ENCODE measurements at places on chromosomes 3 and 15.

DNA sequence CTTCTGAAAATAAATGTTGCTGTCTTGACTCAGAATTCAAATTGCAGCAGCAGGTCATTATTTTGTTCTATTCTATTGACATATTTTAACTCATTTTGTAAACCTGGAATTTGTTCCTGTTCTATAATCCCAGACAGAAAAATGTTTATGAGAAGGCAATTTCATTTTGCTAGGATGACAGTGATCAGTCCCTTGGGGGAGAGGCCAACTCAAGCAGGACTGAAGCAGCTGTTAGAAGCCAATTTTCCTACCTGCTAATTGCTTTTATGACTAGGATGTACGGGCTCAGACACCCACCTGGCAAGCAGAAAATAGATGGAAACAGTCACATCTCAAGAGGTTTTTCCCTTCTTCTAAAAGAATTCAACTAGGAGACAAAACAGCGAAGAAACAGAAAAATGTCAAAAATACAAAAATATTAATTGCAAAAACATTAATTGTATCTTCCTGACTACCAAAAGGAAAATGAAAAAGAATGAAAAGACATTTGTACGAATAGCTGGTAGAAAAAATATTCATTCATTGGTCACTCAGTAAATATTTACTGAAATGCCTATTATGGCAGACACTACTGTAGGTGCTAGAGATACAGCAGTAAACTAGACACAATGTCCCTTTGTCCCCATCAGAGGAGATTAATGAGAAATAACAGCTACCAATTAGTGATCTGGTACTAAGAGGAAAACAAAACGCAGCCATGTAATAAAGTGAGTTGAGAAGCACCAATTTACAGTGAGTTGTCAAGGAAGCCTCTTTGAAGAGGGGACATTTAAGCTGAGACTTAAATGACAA is 73.5 kb downstream of the PEAK1 start:
- no peak for DNase-seq

- no peak for DNase-seq
Observed at GRCh38 chr3:65126527-65127410, 439.0 kb upstream of the ADAMTS9 start.

DNA sequence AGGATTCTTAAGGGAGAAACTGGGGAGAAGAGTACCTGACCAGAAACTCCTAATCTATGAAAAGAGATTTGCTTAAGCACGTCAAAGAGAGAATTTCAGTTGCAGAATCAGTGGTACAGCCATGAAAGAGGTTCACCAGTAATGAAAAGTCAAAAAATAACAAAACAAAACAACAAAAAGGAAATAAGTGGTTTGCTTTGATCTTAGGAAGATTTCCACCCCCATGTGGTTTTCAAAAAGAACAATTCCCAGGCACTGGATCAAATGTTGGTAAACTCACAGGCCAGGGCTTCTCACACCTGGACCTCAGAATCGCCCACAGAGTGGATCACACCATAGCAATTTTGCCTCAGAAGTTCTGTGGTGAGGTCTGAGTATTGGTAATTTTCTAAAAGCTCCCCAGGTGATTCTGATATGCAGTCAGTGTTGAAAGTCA is 67.5 kb downstream of the TMEM39A start:
- no peak for DNase-seq

GRCh38 chr15:60469893-60470641 is 8.9 kb downstream of the ICE2 start:
- no peak for DNase-seq

DNA sequence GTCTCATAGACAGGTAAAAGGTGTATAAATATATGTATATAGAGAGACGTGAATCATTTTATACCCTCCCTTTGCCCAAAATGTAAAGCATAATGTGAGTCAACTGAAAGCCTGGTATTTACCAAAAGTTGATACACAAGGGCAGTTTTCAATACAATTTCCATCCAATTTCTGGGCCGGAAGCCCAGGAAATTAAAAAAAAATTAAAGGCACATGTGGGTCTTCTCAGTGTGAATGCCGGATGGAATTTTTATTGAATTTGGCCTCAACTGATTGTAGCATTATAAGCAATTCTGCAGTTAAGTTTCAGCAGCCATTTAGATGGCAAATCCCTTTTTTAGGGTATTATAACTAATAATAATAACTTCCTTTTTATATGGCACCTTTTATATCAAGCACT is 3.3 kb upstream of the CNTN3 start:
- no peak for DNase-seq

DNA sequence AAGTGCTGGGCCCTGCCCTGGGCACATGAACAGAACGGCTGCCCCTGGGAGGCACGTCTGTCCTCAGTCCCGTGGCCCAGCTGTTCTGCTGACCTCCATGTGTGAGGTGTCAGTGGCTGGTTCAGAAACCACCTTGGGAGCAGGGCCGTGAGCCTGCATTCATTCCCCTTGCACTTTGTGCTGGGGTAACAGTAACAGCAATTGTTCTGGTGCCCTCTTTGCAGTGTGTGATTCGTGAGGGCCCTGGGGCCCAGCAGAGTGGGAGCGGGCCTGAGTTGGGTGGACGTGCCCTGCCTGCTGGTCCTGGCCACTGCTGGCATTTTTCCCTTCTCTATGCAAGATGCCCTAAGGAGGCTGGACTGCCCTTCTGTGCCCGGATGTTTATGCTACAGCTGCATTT is 50.4 kb upstream of the MYZAP start:
- no peak for DNase-seq

DNA sequence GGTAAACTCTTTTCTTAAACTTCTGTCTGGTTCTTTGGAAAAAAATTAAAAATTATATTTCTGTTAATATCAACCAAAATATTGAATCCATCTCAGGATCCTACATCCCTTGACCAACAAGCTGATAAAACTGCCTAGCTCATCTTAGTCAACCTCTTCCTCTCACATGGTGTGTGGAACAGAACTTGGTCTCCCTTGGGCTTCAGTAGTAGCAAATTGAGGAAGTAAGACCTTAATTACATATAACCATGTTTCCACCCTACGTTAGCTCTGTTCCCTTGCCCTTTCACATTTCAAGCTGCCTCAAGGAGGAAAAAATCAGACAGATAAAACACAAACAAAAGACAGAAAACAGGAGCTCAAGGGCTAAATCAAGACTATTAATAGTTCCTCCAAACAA is 116.4 kb downstream of the GREM1 start:
- no peak for DNase-seq

- DNase-seq, result no peak
Observed at GRCh38 chr15:90214553-90215196, 13.5 kb downstream of the SEMA4B start.

GRCh38 chr3:186821429-186822387 is 15.4 kb upstream of the RFC4 start:
- DNase-seq, result no peak

DNA sequence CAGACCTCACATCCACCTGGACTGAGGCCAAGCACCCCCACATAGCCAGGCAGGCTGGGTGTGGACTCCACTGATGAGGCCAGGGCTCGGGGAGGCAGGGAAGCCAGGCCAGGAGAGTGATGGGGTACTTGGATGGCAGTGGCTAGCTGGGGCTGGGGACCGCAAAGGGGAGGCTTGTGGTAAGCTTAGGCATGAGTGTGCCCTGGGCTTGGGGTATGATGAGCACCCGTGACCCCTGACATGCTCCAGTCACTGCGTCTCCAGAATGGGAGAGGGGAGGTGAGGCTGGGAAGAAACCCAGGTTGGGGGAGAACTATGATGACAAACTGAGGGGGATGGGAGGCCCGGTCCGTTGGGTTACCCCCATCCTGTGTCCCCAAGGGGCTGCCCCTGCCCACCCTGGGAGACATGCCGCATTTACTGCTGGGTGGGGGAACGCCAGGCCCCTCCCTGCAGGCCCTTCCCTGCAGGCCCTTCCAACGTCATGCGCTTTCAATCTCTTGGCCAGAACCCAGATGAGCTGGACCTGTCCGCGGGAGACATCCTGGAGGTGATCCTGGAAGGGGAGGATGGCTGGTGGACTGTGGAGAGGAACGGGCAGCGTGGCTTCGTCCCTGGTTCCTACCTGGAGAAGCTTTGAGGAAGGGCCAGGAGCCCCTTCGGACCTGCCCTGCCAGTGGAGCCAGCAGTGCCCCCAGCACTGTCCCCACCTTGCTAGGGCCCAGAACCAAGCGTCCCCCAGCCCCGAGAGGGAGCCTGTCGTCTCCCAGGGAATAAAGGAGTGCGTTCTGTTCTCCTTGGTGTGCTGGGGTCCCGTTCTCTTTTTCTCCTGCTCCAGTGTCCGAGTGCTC is 34.1 kb downstream of the TSPAN3 start:
- no peak for DNase-seq

- DNase-seq, result no peak
Observed at GRCh38 chr3:10272977-10273376, 19.8 kb downstream of the GHRL start.

GRCh38 chr15:80695911-80696661 is 976 bp downstream of the ABHD17C start:
- DNase-seq, result no peak

- no peak for DNase-seq
Observed at GRCh38 chr3:150733936-150734794, 28.8 kb downstream of the SIAH2 start.

- DNase-seq, result peak; percentile 4
Observed at GRCh38 chr3:187616307-187616972, 53.8 kb downstream of the SST start.

DNA sequence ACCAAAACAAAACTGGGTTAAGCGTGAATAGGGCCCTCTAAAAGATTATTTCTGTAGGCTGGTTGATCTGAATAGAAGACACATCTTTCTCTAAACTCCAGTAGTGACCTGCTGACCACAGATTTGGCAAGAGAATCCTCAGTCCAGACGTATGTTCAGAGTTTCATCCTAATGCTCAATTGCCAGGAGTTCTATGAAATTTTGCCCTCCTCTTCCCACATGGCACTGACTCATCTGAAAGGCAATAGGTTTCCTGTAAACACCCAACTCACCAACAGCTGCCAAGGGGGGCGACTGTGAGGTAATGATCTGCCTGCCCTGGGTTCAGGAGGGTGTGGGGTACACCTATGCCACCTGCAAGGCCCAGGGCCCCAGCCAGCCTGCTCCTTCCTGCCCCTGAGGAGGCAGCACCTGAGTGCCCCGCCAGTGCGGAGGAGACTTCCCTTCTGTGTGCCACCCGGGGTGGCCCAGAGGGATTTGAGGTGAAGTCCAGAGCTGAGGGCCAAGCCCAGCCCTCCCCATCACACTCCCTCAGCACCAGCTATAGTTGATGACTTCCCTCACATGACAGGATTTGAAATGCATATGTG is 8.4 kb upstream of the PLA2G4D start:
- no peak for DNase-seq

GRCh38 chr3:2937055-2937454 is 173.1 kb downstream of the IL5RA start:
- no peak for DNase-seq

- no peak for DNase-seq
Observed at GRCh38 chr3:141104151-141104821, 53.1 kb downstream of the SPSB4 start.

- no peak for DNase-seq
Observed at GRCh38 chr15:29695489-29696167, 126.6 kb downstream of the TJP1 start.

GRCh38 chr3:50166620-50167019 is 11.5 kb downstream of the SEMA3F start:
- DNase-seq, result no peak

DNA sequence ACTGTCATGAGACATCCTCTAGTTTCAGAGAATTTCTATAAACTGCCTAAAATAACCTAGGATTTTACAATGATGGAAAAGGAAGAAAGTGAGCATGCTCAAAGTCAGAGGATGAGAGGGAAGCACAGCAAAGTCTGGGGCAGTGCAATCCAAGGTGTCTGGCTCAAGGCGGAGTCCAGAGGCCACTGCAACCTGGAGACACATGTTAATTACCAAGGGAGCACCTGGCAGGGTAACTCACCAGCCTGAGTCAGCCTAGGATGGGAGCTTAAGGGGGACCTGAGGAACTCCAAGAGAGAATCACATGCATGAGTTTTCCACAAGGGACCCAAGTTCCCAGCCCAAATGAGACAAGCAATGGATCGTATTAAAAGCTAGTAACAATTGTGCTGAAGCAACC is 49.8 kb downstream of the PLD1 start:
- DNase-seq, result no peak

DNA sequence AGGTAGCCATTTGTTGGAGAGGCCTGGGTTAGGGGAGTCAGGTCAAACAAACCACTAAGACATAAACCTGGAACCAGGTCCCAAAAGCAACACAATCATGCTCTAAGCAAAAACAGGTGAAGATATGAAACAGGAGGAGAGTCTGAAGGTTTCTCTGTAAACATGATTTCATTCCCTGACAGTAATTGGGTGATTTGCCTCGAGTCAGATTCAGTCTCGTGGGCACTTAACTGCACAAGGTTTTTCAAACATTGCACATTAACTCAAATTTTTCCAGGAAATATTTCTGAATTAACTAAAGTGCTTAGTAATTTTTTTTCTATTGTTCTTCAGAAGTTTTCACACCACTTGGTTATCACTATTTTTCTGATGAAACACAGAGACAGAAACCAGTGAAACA is 27.8 kb downstream of the RORA start:
- DNase-seq, result no peak

DNA sequence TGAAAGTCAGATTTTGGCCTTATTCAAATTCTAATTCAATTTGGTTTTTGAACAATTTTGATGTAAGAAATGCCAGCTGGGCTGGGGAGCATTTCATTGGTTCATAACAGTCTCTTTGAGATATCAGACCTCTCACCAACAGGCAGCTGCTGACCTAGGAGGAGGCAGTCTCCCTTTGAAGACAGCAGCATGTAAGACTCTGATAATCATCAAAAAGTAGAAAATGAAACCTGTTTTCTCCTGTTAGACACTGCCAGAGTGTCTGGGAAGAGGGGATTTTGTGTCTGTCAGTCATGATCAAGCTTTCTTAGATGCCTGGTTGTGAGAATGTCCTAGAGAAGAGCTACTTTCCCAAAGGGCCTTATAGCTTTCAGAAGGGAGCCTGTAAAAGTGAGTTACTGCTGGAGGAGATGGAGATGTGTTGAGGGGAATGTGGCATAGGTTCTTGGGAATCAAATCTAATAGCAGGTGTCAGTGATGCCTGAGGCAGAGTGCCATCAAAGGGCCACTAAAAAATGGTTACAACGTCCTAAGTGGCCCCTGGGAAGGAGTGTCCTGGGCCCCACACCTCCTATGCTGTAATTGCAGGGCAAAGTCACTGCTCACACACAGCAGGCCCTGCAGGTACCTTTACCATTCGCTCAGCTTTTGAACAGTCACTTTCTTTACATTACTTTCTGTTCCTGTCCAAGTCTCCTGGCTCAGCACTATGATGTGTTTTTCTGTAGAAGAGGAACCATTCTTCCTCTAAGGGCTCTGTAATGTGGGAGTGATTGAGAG is 43.1 kb downstream of the FSTL1 start:
- DNase-seq, result no peak

Measured in stimulated activated CD8-positive, alpha-beta memory T cell treated with anti-CD3 and anti-CD28 coated beads, Interleukin-15, amount 100 ng/mL, for 24 hours (primary cell).